Pancreas (tissue), 10 donors: ENCODE measurements at places on chromosomes 6 and 20.

DNA sequence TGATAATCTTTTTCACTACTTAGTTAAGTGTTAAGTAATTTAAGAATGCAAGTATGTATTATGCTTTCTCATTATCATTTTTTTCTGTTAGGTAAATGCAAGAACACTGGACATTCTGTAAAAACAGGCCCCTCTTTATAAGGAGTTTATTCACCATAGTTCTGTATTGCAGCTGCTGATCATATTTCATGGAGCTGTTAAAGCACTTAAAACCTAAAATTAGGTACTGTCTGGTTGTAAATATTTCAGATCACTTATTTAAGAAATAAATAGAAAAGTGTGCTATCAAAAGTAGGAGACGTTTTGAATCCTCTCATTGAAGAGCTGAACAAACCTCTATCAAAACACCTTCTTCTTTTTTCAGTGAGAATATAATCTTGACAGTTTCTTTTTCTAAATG lies 3.9 kb downstream of the EYA4 start:
- no peak for DNase-seq

- DNase-seq = no peak
Observed at GRCh38 chr6:149246691-149247384, 70.7 kb upstream of the TAB2 start.

DNA sequence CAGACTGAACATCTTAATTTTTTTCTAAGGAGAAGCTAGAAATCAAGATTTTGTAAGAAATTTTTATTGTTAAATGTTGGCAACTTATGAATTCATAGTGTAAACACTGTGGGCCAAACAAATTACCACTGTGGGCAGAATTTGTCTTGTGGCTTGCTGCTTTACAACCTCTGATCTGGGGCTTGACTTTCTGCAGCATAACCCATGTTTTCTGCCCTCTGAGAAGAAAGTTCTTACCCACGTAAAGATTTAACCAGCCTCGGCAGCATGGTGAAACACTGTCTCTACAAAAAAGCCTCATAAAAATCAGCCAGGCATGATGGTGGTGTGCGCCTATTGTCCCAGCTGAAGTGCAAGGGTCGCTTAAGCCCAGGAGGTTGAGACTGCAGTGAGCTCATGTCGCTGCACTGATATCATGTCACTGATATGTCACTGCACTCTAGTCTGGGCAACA lies 12.9 kb downstream of the ITCH start:
- DNase-seq = no peak

DNA sequence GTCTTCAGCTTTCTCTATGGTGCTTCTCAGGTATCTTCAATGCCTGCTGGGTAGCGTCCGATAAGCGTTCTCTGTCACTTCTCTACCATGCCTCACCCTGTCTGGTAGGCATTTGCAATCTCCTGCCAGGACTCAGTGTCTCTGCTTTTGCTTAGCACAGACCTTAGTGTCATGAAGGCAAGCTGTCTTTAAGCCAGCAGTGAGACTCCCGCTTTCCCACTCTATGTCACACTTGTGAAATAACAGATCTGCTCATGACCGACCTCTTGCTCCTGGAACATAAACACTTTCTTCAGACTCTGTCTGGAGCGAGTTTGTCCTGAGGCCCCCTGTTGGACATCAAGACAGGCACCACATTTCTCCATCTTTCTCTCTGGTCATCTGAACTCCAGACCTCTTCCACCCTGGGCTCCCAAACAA lies 17.0 kb downstream of the ADGRB3 start:
- DNase-seq = no peak
